Vagina (tissue), 2 donors: ENCODE measurements at places on chromosomes 12 and 14.

- no peak for DNase-seq
These were observed 56.7 kb downstream of the PPFIBP1 start for GRCh38 chr12:27580561-27581330.

GRCh38 chr12:89968151-89968700 is 259.6 kb upstream of the ATP2B1 start:
- DNase-seq, result no peak

- no peak for DNase-seq
These were observed 30.7 kb downstream of the CEP290 start for GRCh38 chr12:88111074-88111652.

DNA sequence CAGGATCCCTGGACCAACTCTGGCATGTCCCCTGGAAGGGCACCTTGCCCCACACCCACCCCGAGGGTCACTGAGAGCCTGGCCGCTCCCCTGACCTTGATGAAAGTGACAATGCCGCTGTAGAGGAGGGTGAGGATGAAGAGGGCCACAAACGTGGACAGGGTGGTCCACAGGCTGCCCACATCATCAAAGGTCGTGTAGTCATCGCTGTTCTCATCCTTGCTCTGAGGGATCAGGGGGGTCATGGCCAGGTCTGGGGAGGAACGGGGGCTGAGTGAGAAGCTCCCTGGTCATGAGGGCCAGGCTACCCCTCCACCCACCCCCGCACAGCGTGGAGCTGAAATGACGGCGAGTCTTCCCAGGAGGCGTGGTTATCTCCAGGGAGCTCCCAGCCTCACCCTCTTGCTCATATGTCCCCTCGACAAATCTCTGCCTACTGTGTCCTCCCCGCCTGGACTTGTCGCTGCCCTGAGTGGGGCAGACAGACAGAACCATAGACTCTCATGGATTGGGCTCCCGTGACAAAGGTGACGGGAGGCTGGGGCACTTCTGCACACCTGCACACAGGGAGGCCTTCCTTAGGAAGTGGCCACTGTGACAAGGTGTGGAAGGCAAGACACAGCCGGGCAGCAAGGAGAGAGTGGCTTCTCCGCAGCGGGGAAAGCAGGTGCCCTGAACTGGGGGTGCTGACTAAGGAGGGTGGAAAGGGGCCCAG is 311.1 kb downstream of the TMEM121 start:
- DNase-seq, result no peak

DNA sequence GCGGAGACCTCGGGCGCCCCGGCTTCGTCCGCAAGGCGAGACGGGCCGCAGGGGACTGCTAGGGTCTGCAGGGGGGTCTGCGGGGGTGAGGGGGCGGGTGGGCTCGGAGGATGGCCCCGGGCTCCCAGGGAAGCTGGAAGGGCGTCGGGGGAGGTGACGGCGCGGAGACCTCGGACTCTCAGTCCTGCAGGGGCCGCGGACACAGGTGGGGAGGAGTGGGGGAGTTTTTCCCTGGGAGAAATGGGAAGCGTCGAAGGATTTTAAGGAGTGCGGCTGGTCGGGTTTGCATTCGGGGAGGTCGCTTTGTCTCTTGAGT is 25.9 kb downstream of the ZBTB42 start:
- DNase-seq, result no peak

- DNase-seq, result no peak
These were observed 54.9 kb upstream of the GNG2 start for GRCh38 chr14:51805541-51805940.

GRCh38 chr14:93954900-93955849 is 21.2 kb downstream of the ASB2 start:
- DNase-seq, result no peak
